ENCODE measurements at places on chromosomes 5 and 9. TPM values are rescaled to one million over a fixed set of nuclear protein-coding genes. Genes with fewer than 3 reads are reported as not detected.

The SLC6A19 gene
- total RNA-seq: not detected

The GGTA1 gene
- 1.1 TPM for total RNA-seq

The TMEM215 gene
- total RNA-seq: not detected

The CARTPT gene
- not detected for total RNA-seq

The AK6 gene
- 13.0 TPM for total RNA-seq

The LCN15 gene
- not detected for total RNA-seq

The CCDC171 gene
- 1.7 TPM for total RNA-seq

The FAM120A gene
- 91.5 TPM for total RNA-seq

The CBY3 gene
- not detected for total RNA-seq

The SH2D3C gene
- total RNA-seq: 2.5 TPM

The PCDHGA3 gene
- total RNA-seq: 5.1 TPM

The CAPSL gene
- not detected for total RNA-seq

The GLRA1 gene
- total RNA-seq: not detected

The SPATA31E1 gene
- not detected for total RNA-seq

The PCDHA4 gene
- 0.24 TPM for total RNA-seq

The OR1Q1 gene
- not detected for total RNA-seq

The PSMB7 gene
- 180 TPM for total RNA-seq

The SIT1 gene
- total RNA-seq: not detected

The CREB3 gene
- 54.9 TPM for total RNA-seq

The CD74 gene
- 1.4 TPM for total RNA-seq

The MAMDC4 gene
- total RNA-seq: 0.37 TPM

The CTNNAL1 gene
- total RNA-seq: 52.8 TPM

The ACTL7A gene
- total RNA-seq: not detected

The TEX48 gene
- total RNA-seq: not detected

The GABRG2 gene
- 0.06 TPM for total RNA-seq

The OR13C8 gene
- total RNA-seq: not detected

The GLIPR2 gene
- 31.3 TPM for total RNA-seq

The SLC35D2 gene
- 12.1 TPM for total RNA-seq

The SNX30 gene
- total RNA-seq: 18.0 TPM

The PCDHB2 gene
- total RNA-seq: 1.9 TPM

The IL9 gene
- not detected for total RNA-seq

Data from cardiac ventricle fibroblast (primary cell).